Brain (organoid and tissue), 16 donors: ENCODE measurements at places on chromosomes 2 and 18. TPM values are rescaled to one million over a fixed set of nuclear protein-coding genes. Genes with fewer than 3 reads are reported as not detected.

EVX2 gene
- polyA plus RNA-seq: 0.14 TPM

GPR45 gene
- 0.34 TPM for polyA plus RNA-seq

SPP2 gene
- not detected for polyA plus RNA-seq

CLK1 gene
- 27.9 TPM for polyA plus RNA-seq

ST8SIA3 gene
- polyA plus RNA-seq: 38.4 TPM

VWA3B gene
- polyA plus RNA-seq: 1.1 TPM

MEIS1 gene
- 3.5 TPM for polyA plus RNA-seq

IL37 gene
- polyA plus RNA-seq: not detected

CLHC1 gene
- 1.5 TPM for polyA plus RNA-seq

RGPD8 gene
- polyA plus RNA-seq: 1.0 TPM

CYRIA gene
- polyA plus RNA-seq: 5.7 TPM

FZD7 gene
- polyA plus RNA-seq: 5.3 TPM

ZNF385B gene
- 2.4 TPM for polyA plus RNA-seq

ACMSD gene
- polyA plus RNA-seq: not detected

IL1RL1 gene
- polyA plus RNA-seq: 1.7 TPM

RESP18 gene
- polyA plus RNA-seq: not detected

CFC1 gene
- 3.1 TPM for polyA plus RNA-seq

POTEI gene
- not detected for polyA plus RNA-seq

SMARCAL1 gene
- polyA plus RNA-seq: 24.2 TPM

TTN gene
- polyA plus RNA-seq: not detected

CABYR gene
- 4.8 TPM for polyA plus RNA-seq

DUSP2 gene
- polyA plus RNA-seq: 3.0 TPM

FBXO48 gene
- 0.64 TPM for polyA plus RNA-seq

STARD6 gene
- polyA plus RNA-seq: 0.75 TPM

PLCD4 gene
- polyA plus RNA-seq: 9.7 TPM

OTOS gene
- polyA plus RNA-seq: 3.5 TPM

INO80C gene
- 43.5 TPM for polyA plus RNA-seq

LMAN1 gene
- 18.4 TPM for polyA plus RNA-seq

CPLX4 gene
- not detected for polyA plus RNA-seq

EPAS1 gene
- 80.4 TPM for polyA plus RNA-seq

CCDC121 gene
- 3.0 TPM for polyA plus RNA-seq

LHCGR gene
- polyA plus RNA-seq: not detected

FAM110C gene
- 1.3 TPM for polyA plus RNA-seq

HOXD3 gene
- 1.2 TPM for polyA plus RNA-seq

RNU2-63P gene
- polyA plus RNA-seq: not detected

GPR55 gene
- 0.08 TPM for polyA plus RNA-seq

TLX2 gene
- 0.20 TPM for polyA plus RNA-seq

PRR30 gene
- polyA plus RNA-seq: not detected

GRB14 gene
- polyA plus RNA-seq: 1.0 TPM

CLEC4F gene
- polyA plus RNA-seq: not detected

TP53I3 gene
- polyA plus RNA-seq: 31.7 TPM

KCNJ13 gene
- polyA plus RNA-seq: not detected

SERPINB4 gene
- not detected for polyA plus RNA-seq

MOGAT1 gene
- not detected for polyA plus RNA-seq

SOX11 gene
- 14.3 TPM for polyA plus RNA-seq

PSD4 gene
- polyA plus RNA-seq: 5.5 TPM

ZNF521 gene
- polyA plus RNA-seq: 2.1 TPM

HOXD10 gene
- 17.2 TPM for polyA plus RNA-seq
